ENCODE measurements at places on chromosomes 11 and 22. TPM values are rescaled to one million over a fixed set of nuclear protein-coding genes. Genes with fewer than 3 reads are reported as not detected.

The RAB36 gene
- total RNA-seq, result 4.6 TPM

The CHRM1 gene
- total RNA-seq, result 0.55 TPM

- DNase-seq, result no peak
These were observed at the start of gene LINC01488 for GRCh38 chr11:69481393-69481844. TSS of gene LINC01488 (plus strand) at chr11:69481663.

DNA sequence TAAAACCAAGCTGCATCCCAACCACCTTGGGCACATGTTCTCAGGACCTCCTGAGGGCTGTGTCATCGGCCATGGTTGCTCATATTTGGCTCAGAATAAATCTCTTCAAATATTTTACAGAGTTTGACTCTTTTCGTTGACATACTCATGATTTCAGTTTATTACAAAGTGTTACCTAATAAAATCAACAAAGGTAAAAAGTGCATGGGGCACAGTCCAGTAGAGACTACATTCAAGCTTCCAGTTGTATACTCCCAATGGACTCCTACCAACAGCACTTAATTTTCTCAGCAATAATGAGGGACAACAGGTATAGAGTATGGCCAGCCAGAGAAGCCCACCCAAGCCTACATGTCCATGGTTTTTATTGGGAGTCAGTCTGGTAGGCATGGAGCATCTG is 347.9 kb upstream of the FAT3 start:
- DNase-seq, result no peak

- no peak for DNase-seq
These were observed 9.7 kb downstream of the CHRM1 start for GRCh38 chr11:62911137-62912130.

GRCh38 chr22:24214467-24215285 is 30.2 kb downstream of the GGT5 start:
- DNase-seq, result no peak

GRCh38 chr22:28051787-28052356 is 132.8 kb upstream of the PITPNB start:
- peak; percentile 84 for DNase-seq

DNA sequence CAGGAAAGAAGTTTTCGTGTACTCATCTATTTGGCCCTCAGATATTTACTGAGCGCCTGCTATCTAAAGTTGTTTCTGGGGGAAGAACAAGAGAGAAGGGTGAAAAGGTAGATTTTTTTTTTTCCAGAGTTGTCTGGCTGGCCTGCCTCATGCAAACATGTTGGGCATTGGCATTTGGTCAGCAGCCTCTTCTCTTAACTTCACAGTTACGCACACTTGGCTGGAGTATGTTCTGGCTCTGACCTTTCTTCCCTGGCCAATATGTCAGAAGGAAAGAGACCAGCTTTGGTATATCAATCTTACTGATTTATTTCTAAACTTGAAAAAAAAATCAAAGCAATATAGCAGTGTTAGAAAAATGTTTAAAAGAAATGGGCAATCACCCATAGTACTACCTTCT is 54.2 kb upstream of the GRAMD1B start:
- no peak for DNase-seq

GRCh38 chr11:122601141-122602125 is 54.1 kb upstream of the UBASH3B start:
- no peak for DNase-seq

DNA sequence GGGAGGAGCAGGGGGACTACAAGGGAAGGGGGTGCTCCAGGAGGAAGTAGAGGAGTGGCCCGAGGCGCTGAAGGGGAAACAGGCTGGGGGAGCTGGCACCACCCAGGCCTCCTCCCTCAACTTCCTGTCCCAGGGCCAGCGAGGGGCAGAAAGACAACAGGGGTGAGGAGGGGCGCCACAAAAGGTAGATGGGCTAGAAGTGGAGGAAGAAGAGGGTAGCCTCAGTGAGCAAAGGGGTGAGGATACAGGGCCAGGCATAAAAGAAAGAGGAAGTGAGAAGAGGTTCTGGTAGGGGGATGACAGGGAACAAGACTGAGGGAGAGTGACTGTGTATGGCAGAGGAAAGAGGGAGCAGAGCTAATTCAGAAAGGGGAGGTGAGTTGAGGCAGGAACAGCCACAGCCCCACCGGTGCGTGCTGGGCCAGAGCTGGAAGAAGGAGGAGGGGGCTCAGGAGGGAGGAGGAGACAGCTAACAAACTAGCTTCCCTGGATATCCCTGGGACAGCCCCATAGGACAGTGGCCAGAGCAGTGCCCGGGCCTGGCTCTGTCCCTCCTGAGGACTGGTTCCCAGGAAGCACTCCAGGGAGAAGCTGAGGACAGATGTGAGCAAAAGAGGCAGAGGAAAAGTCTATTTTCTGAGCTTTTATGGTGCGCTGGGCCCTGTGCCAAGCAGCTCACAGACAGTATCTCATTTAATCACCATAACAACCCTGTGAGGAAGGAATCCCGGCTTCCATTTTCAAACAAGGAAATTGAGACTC is 8.5 kb downstream of the DCHS1 start:
- DNase-seq, result peak; percentile 71

All from sigmoid colon (tissue), 7 donors.